ENCODE measurements at places on chromosomes 11 and 22. TPM values are rescaled to one million over a fixed set of nuclear protein-coding genes. Genes with fewer than 3 reads are reported as not detected.

HOATZ gene
- total RNA-seq, result not detected

SLC22A9 gene
- total RNA-seq, result not detected

HORMAD2 gene
- not detected for total RNA-seq

NPAS4 gene
- total RNA-seq, result not detected

INTS4 gene
- 32.4 TPM for total RNA-seq

CCDC116 gene
- total RNA-seq, result 0.17 TPM

CCDC179 gene
- total RNA-seq, result not detected

EPS8L2 gene
- total RNA-seq, result 24.1 TPM
